ENCODE measurements at places on chromosomes 7 and 10.

GRCh38 chr7:143938379-143939243, 3.6 kb downstream of the OR2F2 start:
- DNase-seq, result no peak

DNA sequence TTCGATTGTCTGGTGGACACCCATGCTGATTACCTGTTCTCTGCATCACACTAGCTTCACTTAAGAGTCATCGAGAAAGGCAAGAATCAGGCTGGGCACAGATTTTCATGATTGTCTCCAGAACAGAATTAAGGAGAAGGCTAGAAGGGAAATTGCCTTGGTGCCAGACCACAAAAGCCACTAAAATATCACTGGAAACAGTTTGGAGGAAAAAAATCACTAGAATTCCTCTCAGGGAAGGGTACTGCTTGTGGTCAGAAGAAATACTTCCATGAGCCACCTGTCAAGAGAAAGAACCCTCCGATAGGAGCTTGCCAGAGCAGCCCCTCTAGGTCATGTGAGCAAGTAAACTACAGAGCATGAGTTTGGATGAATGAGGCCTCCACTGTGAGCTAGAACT, 269.3 kb upstream of the TEX47 start:
- DNase-seq, result no peak

DNA sequence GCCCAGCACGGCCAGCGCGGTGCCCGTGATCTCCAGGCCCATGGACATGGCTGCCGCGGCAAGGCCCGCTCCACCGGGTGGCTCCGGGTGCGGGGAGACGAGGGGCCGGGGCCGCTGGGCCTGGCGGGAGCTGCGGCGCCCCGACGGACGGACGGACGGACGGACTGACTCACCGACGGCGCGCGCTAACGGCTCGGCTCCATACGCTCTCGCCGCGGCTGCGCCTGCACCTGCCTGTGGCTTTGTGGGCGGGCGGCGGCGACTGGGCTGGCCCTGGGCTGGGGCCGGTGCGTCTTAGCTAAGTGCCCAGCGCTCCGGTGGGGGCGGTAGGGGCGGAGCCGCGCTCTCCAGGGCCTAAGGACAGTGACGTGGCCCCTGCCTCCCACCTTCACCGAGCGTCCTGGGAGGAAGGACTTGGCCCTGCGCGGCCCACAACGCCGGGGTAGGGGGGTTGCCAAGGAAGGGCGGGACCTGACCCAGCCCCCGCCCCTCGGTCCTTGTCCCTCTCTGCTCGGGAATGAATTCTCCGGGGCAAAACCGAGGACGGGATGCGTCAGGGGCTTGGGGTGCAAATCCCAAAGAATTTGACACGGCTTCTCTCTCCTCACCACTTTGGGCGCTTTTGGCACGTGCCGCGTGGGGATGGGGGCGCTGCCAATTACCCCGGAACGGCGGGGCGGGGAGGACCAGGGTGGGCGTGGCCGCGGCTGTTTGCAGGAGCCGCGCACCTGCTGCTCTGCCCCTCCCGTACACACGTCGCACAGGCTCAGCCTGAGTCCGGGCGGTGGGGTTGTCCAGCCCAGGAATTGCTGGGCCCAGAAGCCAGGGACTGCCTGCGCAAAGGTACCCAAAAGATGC, at the start of gene CLDN3:
Gene CLDN3, minus strand, starts transcription at position 269 of the 858 bp plus-strand sequence. Its CDS starts 221 bp downstream, at position 48.
- DNase-seq, result no peak

DNA sequence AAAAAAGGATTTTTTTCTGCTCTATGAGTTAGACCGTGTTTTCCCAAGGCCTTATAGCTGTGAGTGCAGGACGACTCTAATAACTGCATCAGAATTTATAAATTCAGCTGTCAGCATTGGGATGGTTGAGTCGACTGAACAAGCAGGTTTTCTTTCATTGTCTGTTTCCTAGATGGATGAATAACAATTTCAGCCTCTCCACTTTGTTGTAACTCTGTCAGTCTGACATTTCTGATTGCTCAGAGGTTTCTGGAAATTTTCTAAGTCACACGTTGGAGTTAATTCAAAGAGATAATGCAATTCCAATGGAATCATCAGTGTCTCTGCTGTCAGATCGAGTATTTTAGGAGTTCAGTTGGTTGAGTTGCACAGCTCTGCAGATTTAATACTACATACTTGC, 159.2 kb downstream of the CHN2 start:
- DNase-seq, result no peak

- DNase-seq, result no peak
Measured at GRCh38 chr10:10514797-10515196, 502.9 kb upstream of the CELF2 start.

DNA sequence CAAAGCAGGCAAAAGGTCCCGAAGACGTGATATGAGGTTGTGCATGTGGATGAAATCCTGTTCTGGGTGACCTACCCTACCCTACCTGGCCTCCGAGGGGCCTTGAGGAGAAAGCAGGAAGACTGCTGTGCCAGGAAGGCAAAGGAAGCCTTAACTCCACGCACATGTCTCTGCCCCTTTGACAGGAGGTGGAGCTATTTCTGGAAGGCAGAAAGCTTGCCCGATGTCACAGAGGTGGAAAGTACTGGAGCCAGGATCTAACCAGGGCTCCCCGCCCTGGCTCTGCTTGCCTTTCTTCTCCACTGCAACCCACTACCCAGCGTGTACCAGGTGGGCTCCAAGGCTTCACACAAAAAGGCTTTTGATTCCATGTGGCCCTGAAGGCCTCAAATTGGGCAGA, 66.4 kb upstream of the DDC start:
- no peak for DNase-seq

DNA sequence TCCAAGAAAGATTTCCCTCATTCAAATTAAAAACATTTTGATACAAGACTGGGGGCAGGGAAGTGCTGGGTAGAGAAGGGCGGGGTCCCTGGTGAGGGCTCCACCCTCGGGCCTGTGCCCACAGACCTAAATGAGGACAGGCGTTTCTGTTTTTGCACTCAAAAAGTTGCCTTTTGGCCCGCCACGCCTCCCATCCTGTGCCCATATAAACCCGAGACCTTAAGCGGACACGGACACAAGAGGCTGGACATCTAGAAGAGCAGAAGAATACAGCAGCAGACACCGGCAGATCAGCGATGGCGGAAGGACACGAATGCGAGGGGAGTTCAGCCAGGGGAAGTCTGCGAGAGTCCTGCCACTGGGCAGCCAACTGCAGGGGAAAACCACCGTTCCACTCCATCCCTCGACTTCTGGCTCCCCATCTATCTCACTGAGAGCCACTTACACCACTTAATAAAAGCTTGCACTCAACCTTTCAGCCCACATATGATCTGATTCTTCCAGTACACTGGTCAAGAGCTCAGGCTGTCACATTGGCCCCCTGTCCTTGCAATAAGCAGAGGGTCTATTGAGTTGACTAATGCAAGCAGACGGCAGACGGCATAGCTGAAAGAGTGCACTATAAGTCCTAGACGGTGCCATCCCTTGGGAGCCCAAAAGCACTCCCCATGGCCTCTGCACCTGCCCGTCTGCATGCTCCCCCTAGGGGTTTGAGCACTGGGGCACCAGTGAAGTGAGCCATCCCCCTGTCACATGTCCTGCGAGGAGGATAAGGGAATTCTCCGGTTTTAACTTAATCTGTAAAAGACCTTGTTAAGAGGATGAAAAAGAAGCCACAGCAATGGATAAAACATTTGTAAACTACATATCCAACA, 181.8 kb upstream of the PRSS1 start:
- no peak for DNase-seq

DNA sequence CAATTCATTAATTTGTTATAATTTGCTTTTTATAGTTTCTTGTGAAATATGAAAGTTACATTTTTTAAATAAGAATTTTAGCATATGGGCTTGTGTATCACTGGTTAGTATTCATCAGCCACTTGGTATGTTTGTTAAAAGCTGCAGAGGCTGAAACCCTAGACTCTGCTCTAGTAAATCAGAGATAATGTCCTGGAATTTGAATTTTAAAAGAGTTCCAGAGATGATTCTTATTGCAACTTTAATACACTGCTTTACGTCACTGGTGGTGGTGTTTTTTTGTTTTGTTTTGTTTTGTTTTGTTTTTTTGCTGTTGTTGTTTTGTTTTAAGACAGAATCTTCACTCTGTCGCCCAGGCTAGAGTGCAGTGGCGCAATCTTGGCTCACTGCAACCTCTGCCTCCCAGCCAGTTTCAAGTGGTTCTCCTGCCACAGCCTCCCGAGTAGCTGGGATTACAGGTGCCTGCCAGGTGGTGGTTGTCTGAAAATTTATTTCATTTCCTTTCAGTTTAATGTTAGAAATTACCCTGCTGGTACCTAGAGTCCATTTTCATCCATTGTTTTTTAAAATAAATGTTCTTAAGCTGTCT, 43.8 kb downstream of the PTPN12 start:
- no peak for DNase-seq

DNA sequence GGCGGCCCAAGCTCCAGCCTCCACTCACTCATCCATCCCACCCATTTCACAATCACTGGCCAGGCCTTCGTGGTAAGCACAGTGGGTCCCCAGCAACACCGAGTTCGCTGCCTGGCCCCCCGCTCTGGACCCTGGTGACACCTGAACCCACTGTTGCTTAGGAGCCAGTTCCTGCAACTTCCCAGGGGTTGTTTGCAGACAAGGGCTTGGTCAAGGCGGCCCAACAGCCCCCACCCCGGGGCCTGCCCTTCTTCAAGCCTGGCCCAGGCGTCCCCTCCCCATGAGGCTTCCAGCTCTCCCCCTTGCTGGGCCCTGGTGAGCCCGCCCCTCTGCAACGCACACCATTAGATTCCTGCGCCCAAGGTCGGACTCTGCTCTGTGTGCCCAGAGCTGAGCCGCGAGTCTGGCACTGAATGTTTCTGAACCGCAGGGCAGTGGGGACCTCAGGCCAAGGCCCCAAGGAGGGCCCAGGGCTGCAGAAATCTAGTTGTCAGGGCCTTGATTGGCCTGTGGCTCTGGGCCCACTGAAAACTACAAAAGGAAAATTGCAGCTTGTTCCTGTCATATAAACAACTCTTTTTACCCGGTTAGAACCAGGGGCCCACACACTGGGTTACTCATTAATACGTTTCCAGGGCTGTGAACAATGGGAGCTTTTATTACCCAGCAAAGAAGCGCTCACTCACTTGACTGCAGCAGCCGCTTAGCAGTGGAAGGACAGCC, 2.1 kb upstream of the COX19 start:
- DNase-seq, result no peak

GRCh38 chr10:101043363-101043707, 12.3 kb downstream of the SFXN3 start:
- DNase-seq, result no peak

GRCh38 chr7:31044529-31044928, 7.6 kb upstream of the ADCYAP1R1 start:
- no peak for DNase-seq

DNA sequence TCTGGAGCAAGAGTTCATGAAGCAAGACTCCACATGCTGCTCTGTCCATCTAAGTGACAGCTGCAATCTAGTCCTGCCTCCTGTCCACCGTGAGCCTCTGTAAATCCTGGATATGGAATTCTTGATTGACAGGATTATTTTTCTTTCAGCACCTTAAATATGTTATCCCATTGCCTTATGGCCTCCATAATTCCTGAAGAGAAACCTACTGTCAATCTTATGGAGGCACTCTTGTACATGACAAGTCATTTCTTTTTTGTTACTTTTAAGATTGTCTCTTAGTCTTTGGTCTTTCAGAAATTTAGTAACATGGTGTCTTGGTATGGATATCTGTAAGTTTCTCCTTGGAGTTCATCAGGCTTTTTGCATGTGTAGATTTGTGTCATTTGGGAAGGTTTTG, 82.8 kb downstream of the NPSR1 start:
- no peak for DNase-seq

- no peak for DNase-seq
Measured at GRCh38 chr7:143320620-143321019, 4.7 kb downstream of the CLCN1 start.

- no peak for DNase-seq
Measured at GRCh38 chr7:4998910-4999309, 39.9 kb upstream of the MMD2 start.

GRCh38 chr7:16649196-16649595, 3.2 kb downstream of the BZW2 start:
- DNase-seq, result no peak

DNA sequence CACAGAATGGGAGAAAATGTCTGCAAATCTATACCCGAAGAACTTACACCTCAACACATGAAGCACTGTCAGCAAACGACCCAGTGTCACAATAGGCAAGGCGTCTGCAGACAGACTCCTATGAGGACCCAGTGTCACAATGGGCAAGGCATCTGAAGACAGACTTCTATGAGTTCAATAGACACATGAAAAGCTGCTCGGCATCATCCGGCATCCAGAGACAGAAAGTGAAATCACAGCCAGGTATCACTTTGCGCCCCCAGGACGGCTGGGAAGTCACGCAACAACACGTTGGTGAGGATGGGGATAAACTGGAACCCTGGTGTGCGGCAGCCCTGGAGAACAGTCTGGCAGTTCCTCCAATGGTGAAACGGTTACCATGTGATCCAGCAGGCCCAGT, 273.2 kb downstream of the ELFN1 start:
- no peak for DNase-seq

DNA sequence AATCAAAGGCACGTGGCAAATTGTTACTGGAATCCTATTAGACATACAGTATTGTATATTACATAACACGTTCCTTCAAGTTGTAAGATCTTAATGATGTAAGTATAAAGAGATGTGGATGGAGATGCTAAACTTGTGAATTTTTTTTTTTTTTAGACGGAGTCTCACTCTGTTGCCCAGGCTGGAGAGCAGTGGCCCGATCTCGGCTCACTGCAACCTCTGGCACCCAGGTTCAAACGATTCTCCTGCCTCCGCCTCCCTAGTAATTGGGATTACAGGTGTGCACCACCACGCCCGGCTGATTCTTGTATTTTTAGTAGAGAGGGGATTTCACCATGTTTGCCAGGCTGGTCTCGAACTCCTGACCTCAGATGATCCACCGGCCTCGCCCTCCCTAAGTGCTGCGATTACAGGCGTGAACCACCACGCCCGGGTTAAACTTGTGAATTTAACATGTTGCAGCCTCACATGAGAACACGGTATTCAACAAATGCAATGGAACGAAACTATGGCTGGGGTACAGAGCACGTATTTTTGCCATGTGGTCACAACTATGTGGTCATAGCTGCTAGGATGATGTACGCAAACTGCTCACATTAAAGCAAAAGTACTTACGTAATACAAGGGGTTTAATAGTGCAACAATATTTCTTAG, 818 bp upstream of the SUPV3L1 start:
- DNase-seq, result no peak

DNA sequence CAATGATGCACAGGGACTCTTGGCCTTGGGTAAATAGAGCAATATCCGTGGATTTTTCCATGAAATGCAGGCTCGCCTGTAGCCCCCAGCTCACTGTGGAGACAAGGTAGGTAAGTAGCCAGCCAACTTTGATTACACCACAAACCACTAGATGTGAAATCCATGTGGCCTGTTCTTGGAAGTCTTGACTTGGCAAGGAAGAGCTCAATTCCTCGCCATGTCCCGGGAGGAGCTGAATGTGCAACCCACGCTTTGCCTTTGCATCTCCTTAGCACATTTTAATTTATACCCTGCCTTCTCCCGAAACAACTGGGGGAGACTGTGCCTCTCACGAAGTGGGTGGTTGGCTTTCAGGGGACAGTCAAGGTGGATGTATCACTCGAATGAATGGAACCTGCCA, 347.7 kb upstream of the MKI67 start:
- DNase-seq, result no peak

Data from NCI-H1694 treated with DMSO at 0.1 percent for 48 hours (cell line).